ENCODE measurements at places on chromosomes 1 and 21.

DNA sequence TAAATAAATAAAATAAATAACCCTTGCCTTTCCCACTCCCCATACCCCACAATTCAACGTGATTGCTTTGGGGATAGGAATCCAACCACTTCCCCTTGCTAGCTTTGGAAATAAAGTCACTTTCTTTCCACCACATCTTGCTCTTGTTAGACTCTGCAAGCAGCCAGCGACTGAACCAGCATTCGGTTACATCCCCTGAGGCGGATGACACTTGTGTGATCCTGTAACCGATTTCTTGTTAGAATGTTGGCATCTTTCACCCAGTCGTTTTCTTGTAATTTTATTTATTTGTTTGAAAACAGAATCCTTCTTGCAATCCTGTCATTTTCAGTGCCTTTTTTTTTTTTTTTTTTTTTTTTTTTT, 1.6 kb upstream of the IFNGR2 start:
- no peak for DNase-seq

DNA sequence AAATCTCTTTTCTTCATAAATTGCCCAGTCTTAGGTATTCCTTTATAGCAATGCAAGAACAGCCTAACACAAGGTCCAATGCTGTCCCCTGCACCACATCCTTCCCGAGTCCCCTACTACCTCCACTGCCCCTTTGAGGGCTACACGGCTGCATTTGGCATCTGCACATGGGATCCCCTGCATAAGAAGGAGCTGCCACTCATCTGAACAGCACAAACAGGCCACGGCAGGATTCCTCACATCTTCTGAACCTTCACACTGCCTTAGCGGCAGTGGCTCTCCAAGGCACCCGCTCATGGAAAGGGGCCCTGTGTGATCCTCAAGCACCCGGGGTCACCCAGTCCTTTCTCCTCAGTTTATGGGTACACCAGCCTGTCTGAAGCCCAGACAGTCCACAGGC, 29.2 kb upstream of the BACE2 start:
- DNase-seq, result no peak

- no peak for DNase-seq
Measured at GRCh38 chr1:220703305-220703704, 13.1 kb downstream of the C1orf115 start.

DNA sequence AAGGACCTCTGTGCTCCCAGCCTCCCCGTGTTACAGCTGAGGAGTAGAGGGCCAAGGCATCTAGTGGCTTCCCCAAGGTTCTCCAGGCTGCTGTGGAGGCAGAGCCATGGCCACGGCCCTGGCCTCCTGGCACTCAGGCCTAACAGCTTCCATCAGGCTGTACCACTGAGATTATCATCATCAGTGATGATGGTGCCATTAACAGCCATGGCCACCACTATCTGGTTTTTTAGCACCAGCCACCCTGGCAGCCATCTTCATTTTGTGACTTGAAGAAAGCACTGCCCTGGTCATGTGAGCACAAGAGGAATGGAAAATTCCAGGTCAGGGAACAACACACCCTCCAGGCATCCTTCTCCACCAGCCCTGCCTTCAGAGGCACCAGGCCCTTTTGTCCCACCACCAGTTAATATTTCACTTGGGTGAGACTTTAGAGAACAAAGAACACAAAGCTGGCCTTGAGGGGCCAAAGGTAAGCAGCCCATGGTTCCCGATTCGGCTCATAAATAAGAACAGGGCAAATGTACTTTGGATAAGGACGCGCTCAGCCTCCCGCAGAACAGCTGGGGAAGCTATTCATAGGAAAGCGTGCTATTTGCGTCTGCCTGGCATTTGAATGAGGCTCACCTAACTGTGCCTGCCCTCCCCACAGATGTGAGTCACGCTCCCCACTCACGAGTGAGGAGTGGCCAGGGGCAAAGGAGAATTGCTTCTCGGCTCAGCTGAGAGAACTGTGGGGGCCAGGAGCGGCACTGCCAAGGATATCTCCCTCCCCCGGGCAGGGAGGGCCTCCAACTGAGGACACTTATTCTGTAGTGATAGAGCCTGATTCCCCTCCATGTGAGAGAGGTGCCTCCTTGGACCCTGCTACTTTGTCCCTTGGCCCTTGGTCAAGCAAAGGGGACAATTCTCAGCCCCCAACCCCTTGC, 95.6 kb downstream of the CD58 start:
- no peak for DNase-seq

GRCh38 chr1:193309936-193310475, 123.6 kb upstream of the B3GALT2 start:
- DNase-seq, result no peak

- no peak for DNase-seq
Measured at GRCh38 chr1:109959974-109960744, 24.4 kb upstream of the AHCYL1 start.

DNA sequence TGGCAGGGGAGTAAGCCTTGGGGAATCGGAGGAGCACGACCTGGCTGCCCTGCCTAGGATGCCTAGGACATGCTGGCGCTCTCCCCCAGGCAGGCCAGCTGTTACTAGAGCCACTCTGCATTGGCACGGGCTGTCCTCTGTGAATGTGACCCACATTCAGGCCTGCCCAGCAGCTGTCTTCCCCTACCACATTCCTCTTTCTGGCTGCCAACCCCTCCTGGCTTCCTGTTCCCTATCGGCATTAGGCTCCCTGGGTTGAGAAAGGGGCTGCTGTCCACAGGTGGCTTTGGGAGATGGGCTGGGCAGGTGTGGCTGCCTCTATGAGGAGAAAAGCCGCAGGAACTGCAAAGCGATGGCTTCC, 2.3 kb upstream of the NFASC start:
- no peak for DNase-seq
